ENCODE measurements at places on chromosomes 3 and 15. TPM values are rescaled to one million over a fixed set of nuclear protein-coding genes. Genes with fewer than 3 reads are reported as not detected.
A peak's percentile ranks its signal among the peaks of the same experiment; 100 is the strongest.

The XYLB gene
- total RNA-seq: 11.2 TPM

The CCDC9B gene
- 56.1 TPM for total RNA-seq

GRCh38 chr3:142106548-142106947, 42.8 kb downstream of the TFDP2 start:
- no peak for DNase-seq

GRCh38 chr3:58683466-58683865, 16.9 kb upstream of the FAM3D start:
- DNase-seq: peak; percentile 23

DNA sequence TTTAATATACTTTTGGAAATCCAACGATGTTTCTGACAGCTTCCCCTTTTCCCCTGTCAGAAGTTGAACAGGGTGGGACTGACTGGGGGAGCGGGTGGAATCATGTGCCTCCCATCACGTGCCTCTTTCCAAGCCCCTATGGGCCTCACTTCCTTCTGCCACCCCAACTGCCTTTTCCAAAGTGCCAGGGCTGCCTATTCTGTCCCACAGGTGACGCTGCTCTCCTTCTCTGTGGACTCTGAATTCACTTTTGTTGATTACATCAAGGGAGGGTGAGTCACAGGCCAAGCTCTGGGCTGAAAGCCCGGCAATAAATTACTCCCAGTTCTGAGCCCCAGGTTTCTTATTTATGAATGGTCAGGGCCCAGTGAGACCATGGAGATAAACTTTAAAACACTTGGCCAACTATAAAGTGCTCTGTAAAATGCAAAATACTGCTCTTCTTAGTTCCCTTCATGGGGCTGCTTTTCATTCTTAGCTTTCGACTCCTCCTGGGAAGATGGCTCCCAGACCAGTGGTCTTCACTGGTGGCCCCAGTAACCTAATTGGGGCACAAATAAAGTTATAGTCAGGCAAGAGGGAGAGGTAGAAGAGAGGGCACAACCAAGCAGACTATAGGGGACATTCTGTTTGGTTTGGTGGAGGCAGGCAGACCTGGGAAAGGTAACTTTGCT, 12.3 kb downstream of the CPNE9 start:
- DNase-seq: peak; percentile 96

- no peak for DNase-seq
Observed at GRCh38 chr15:90864507-90864906, 3.9 kb upstream of the FURIN start.

DNA sequence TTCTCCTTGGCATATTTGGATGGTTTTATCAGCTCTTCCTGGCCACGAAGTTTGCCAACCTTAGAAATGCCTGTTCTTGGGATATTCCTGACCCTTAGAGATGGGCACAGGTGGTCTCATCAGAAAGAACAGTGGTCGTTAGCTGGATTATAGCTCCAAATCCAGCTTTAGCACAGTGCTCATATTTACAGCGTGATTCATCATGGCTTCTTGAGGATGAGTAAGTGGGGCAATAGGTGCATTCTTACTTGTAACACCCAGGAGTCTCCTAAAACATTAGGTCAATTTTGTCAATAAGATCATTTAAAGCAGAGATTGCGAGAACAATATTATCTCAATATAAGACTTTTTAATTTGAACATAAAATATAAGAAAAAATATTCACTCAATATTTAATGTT, 191.9 kb downstream of the GABRB3 start:
- peak; percentile 23 for DNase-seq

DNA sequence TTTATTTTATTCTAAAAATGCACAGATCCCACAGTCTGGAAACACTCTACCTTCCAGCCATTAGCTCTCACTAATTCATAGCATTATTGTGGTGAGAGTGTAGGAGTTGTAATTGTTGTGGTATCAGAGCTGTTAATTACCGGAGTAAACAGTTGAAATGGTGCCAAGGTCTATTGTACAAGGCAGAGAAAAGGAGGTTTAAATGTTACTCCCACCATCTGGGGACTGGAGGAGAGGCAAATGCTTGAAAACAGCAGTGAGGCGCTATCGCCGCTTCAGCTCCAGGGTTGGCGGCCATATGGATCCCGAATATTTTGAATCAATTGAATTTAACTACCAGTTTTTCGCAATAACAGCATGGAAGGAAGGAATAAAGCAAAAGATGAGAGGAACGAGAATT, 113.1 kb upstream of the C15orf61 start:
- no peak for DNase-seq

DNA sequence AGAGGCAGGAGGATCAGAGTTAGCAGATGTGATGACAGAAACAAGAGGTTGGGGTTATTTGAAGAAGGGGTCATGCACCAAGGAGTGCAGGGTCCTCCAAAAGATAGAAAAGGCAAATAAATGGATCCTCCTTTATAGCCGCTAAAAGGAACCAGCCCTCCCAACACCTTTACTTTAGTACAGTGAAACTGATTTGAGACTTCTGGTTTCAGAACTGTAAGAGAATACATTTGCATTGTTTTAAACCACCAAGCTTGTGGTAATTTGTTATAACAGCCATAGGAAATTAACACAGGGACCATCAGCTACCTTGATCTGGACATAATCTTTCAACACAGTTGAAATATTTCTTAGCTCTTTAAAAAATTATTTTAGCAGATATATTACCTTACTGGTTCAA, 166.6 kb downstream of the TIGIT start:
- no peak for DNase-seq

- peak; percentile 38 for DNase-seq
Observed at GRCh38 chr3:161449785-161450184, 46.8 kb upstream of the OTOL1 start.
